ENCODE measurements at places on chromosomes 5 and 9.
A peak's percentile ranks its signal among the peaks of the same experiment; 100 is the strongest.

GRCh38 chr5:24135536-24135935 is 509.2 kb downstream of the CDH10 start:
- DNase-seq, result no peak

DNA sequence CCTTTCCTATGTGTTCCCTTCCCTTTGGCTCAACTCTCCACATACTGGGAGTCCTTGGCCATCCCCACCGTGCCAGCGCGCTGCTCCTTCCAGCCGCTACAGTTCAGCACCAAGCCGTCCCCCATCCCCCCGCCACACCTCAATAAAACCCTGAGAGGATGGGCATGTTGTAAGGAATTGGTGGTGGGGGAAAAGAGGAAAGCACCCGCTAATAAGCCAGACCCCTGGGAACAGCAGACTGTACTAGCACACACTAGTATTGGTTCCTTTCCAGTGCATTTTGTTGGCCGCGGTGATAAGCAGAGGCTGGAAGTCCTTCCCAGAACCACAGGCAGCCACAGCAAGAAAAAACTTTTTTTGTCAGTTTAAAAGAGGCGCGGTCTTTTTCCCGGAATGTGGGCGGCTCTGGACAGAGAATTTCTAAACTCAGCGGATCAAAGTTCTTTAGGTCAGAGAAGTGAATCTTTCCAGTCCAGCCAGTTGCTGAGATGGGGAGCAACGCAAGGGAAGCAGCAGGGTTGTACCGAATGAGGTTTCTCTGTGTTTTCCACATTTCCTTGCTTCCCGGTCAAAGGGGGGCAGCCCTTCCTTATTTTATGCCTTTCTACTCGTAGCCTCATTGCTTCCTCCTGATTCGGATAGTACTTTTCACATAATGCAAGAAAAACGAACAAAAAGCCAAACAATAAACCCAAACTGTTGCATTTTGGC is 2.1 kb downstream of the CHSY3 start:
- peak; percentile 56 for DNase-seq

- DNase-seq, result no peak
Measured at GRCh38 chr9:133488686-133489252, 9.9 kb upstream of the SLC2A6 start.

DNA sequence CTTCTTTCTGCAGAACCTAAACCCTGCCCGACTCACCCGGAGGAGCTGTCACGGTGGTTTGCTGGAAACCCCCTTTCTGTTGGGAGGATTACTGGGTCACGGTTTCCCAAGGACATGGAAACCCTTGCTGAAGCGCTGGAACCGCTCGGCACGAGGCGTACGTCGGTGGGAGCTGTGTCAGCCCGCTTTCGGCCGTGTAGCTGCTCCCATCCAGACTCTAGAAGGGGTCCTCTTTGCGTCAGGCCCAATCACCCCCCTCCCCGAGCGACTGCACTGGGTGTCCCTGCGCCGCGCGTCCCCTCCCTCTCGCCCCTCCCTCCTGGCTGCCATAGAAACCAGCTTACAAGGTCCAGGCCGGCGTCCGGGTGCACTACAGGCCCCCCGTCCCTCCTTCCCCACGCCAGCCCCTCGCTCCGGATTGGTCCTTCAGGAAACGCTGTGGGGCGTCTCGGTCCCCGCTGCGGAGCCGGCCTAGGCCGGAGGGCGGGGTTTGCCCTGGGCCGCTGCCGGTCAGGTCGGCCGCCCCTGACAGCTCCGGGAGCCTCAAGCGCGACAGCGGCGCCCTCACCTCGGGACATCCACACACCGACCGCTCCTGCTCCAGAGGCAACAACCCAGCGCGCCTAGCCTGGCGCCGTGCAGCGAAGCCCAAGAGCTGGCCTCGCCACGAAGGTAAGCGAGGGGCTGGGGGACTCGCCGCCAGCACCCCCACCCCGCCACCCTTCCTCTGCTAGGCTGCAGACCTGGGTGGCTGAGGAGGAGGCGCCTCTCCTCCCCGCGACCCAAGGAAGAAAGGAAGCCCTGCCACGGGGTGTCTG is at the start of gene NIM1K:
Gene NIM1K (plus strand): TSS at position 486 of the 818 bp plus-strand sequence. CDS start 53,551 bp downstream, outside the sequence.
- DNase-seq, result peak; percentile 31

GRCh38 chr9:79976257-79977073 is 404.7 kb downstream of the TLE4 start:
- no peak for DNase-seq

GRCh38 chr9:20441711-20442423 is 180.4 kb downstream of the MLLT3 start:
- DNase-seq, result no peak

- no peak for DNase-seq
Measured at GRCh38 chr9:20065796-20066700, 277.2 kb upstream of the SLC24A2 start.

DNA sequence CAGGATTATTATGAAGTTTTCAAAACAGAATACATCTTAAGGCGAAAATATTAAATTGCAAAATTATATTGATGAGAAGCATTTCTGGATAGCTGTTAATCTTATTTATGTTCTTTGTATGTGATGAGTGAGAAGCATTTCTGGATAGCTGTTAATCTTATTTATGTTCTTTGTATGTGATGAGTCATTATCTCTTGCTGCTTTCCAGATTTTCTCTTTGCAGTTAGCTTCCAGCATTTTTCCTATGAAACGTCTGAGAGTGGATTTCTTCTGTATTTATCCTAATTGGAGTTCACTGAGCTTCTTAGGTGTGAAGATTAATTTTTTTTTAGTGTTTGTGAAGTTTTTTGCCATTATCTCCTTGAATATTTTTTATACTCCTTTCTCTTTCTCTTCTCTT is 8.2 kb downstream of the TMEM232 start:
- DNase-seq, result no peak

DNA sequence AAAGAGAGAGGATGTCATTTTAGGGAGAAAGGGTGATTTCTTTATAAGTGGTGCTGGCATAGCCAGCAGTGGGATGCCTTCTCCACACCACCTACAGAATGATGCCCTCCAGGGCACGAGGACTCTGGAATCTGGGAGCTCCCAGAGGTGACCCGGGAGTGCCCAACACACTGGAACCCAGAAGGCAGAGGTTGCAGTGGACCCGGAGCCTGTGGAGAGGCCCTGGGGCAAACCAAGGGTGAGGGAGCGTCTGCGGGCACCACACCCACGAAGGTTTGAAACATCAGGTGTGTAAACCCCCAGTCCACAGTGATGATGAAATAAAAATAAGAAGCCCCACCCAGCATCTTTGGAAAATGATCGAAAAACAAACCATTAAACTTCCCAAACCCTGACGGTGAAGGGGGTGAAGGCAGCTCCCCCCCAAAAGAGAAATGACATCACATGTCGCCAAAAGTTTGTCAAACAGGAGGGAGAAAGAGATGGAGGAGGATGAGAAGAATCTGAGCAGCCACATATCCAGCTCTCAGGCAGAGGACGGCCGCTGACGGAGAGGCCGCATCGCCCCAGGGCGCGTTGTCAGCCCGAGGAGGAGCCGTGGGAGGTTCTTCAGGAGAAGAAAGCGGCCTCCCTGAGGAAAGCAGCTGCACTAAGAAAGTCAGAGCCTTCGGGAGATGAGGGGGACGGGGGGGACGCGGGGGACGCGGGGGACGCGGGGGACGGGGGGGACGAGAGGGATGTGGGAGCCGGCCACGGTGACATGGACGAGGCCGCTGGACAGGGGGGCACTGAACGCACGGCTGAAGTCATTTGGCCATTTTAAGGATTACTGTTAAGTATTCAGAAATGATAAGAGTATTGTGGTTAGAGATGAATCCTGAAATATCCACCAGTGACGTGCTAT is 43.1 kb upstream of the NSMF start:
- no peak for DNase-seq

DNA sequence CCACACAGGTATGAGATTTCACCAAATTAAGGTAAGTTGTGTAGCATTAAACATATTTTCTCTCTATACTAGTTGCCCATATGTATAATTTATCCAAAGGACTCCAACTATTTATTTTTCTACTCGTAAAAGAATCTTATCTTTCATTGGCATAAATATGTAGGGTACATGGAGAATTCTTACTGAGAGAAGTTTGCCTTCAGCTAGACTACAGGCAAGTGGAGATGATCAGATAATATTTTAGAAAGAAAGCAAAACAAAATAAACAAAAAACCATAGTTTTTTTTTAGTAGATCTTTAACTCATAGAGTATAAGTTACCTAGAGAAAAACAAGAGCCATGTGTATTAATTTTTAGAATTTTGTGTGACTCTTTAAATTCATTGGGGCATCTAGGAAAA is 743.1 kb upstream of the ARRDC3 start:
- no peak for DNase-seq

DNA sequence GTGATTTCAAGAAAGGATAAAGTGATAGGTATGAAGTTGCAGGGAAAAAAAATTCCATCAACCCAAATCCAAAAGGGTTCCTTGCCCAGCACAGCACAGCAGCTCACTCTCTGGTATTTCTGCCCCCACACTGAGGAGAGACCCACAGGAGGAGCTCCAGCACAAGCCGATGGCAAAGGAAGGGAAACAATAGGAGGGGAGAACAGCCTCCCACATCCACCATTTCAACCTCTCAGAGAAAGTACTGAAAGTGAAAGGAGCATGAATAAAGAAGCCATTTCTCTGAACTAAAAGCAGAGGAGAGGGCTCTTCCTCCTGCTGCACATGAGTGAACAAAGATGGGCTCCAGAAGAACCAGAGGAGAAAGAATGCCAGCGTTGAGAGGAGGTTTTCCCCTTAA is 54.9 kb upstream of the ZSWIM6 start:
- DNase-seq, result peak; percentile 69

GRCh38 chr5:74149395-74149794 is 491.1 kb downstream of the ENC1 start:
- peak; percentile 45 for DNase-seq

Data from choroid plexus epithelial cell (primary cell).